Calu3 (cell line): ENCODE measurements at places on chromosomes 11 and 22.

- DNase-seq = no peak
These were observed 49.7 kb upstream of the CARS1 start for GRCh38 chr11:3106736-3107524.

- DNase-seq = no peak
These were observed 16.8 kb downstream of the LRRC32 start for GRCh38 chr11:76653674-76654284.

DNA sequence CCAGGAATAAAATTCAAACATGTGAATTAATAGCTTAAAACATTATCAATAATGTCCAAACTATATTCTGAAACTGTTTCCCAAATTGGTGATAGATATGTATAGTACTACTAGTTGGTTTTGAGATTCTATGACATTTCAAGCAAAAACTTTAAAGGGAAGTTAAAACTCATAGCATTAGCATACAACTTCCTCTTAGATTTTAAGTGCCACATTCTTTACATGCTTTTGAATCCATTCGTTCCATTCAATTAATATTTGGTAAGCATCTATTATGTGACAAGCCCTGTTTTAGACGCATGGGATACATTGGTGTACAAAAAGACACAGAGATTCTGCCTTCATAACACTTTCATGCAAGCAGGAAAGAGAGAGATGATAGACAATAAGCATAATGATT is 8.9 kb downstream of the PATL1 start:
- DNase-seq = no peak

- no peak for DNase-seq
These were observed 813.7 kb upstream of the CNTN5 start for GRCh38 chr11:98207086-98207485.

DNA sequence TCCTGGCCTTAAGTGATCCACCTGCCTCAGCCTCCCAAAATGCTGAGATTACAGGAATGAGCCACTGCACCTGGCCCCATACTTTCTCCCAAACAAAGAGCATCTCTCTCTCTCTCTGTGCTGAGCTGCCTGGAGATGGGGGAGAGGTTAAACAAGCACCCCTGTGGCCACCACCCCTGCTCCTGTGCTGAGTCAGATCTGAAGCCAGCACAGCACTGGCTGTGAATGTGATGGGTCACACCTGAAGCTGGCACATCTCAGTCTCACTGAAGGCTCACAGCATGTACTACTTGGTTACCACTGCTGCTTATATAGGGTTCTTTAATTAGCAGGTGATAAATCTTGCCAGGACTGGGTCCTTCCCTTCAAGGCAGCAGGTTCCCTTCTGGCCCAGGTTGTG is 10.8 kb upstream of the WEE1 start:
- no peak for DNase-seq
